Left ventricle myocardium superior (tissue), 1 donor: ENCODE measurements at places on chromosomes 3 and 15. TPM values are rescaled to one million over a fixed set of nuclear protein-coding genes. Genes with fewer than 3 reads are reported as not detected.

Gene CHL1
- 19.0 TPM for total RNA-seq

Gene SLCO2A1
- total RNA-seq: 11.6 TPM

Gene FGD5
- total RNA-seq: 16.3 TPM

Gene TIMP4
- total RNA-seq: 15.0 TPM

- peak; percentile 73 for DNase-seq
Observed at GRCh38 chr3:114496021-114496434, 202.2 kb downstream of the TIGIT start.

GRCh38 chr3:85939074-85939482, 980.3 kb downstream of the CADM2 start:
- DNase-seq: no peak

Gene COPG1
- total RNA-seq: 84.1 TPM

Gene RTP4
- 1.0 TPM for total RNA-seq

Gene SPATA12
- not detected for total RNA-seq

DNA sequence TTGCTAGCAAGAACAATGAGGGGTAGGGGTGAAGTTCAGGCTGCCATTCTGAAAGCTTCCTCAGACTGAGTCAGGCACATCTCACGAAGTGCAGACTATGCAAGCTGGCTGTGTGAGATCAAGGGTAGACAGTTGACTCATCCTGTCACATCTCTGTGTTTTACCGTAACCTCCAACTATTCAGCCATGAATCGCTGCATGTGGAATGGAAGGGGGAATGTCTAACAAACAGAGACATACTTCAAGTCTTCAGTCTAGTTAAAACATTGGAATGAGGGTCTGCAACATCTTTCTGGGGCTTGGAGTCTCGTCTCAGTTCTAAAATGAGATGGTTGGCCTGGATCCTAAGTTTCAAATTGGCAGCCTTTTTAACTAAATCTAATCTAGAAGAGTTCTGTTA, 25.9 kb downstream of the AGTR1 start:
- no peak for DNase-seq

Gene AGBL1
- not detected for total RNA-seq

DNA sequence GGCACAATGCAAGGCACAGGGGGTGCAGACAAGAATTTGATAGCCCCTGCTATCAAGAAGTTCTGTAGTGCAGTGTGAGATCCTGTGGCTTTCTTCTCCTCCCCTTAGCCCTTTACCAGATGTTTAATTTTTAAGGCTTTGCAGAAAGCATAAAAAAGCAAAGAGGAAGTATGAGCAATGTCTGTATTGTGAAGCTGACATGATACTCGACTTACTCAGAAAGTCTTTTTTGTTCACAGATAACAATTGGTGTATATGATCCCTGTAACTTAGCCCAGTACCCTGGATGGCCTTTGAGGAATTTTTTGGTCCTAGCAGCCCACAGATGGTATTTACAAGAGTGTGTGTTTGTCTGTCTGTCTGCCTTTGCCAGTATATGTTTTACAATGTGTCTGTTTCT, 58.9 kb downstream of the ATG7 start:
- DNase-seq: no peak

GRCh38 chr15:39998511-39999077, 40.4 kb downstream of the SRP14 start:
- no peak for DNase-seq

GRCh38 chr3:158494673-158495072, 76.3 kb upstream of the MLF1 start:
- DNase-seq: no peak

DNA sequence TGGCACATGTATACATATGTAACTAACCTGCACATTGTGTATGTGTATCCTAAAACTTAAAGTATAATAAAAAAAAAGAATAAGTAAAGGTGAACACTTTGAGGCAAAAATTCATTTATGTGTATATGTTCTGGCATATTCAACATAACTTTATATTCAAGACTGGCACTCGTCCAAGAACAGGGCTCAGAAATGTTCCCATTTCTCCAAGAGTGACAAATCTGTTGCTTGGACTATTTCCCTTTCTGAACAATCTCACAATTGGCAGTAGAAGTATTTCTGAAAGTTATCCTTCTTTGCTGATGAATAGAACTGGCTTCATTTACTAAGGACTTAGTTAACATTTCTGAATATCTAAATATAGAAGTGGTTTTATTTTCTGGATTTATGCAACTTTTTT, 212.8 kb downstream of the ADAMTSL3 start:
- DNase-seq: no peak

DNA sequence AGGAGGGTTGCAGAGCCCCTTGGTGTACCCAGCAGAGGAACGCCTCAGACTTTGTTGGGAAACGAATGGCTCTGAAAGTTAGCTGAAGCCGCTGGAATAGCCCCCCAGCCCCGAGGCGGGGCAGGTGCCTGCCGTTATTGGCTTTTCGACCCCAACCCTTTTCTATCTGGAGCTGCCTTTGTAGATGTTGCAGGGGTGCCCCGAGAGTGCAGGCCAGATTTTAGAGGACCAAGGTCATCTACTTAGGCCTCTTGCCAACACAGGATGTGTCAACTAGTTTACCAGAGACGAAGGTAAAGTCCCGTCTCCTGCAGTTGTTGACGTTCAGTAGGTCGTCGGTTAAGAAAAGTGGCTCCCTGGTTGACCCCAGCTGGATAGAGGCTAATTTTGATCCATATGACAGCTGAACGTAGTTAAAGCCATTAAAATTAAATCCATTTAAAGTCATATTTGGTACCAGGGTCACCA, 579 bp upstream of the UBE3A start:
- no peak for DNase-seq

Gene GOLGA8G
- total RNA-seq: not detected

DNA sequence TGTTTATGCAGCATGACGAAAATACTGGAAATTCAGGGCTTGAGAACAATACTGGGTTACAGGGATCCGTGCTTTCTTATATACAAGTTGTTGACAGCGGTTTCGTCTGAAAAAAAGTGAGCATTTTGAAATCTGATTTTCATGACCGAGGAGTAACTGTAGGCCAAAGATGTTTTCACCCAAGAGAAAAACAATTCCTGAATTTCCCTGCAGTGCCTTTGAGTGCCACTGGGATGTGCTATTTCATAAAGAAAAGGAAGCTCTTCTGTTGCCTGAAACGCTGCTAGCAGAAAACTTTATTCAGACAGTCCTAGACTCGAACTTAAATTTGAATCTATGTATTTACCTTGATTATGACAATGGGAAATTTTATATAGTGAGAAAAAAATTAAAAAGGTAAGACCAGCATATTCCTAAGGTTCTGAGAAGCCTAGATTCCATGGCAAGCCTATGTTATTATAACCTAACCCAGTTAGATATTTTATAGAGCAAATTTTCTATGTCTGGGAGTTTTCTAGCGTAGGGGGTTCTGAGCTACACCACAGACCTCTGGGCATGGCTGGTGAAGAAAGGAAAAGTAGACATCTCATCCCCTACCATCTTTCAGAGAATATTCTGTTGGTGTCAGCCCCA, 30.2 kb downstream of the KCNAB1 start:
- DNase-seq: no peak
